ENCODE measurements at places on chromosomes 4 and X.

- no peak for DNase-seq
Observed at GRCh38 chrX:13891377-13892140, 74.7 kb upstream of the GPM6B start.

DNA sequence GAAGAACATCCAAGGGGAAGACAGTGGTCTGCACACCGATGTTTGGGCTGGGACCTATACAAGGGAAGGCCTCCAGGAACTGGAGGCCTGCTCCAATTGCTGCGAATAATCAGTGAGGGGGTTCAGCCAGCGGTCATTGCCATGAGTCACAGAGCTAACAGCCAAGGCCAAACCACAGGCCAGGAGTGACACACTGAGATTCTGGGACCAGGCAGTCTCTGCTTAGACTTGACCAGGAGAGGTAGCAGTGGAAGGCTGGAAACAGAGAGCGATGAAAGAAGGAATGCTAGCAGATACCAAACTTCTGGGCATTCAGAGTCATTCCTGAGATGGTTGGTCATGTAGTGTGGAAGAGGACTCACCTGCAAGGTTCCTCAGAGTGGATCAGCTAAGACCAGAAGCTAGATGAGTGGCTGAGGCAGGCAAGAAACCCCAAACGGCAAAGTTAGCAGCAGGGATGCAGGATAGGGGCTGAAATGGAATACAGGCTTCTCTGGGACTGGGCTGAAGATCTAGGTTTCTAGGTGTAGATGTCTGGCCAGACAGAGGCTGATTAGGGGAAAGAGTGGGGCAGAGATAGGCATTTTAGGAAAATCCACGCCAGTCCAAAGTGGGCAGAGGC, 54.7 kb downstream of the CNGA2 start:
- DNase-seq: no peak

DNA sequence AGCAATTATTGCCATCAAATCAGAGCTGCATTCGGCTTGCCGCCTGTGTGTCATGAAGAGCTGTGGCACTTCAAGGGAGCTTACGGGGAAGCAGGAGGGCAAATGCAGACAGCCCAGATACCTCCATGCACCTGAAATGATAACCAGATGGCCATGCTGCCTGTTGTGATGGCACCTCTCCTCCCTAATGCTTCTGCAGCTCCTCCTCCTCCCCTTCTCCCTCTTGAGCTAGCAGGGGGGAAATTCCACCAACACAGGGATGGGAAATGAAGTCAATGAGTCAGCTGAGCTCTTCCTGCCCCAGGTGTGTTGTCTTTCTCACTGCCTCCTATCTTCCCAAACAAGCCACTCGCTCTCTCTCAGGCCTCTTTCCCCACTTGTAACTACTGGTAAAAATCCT, 565.0 kb downstream of the BCOR start:
- DNase-seq: no peak

DNA sequence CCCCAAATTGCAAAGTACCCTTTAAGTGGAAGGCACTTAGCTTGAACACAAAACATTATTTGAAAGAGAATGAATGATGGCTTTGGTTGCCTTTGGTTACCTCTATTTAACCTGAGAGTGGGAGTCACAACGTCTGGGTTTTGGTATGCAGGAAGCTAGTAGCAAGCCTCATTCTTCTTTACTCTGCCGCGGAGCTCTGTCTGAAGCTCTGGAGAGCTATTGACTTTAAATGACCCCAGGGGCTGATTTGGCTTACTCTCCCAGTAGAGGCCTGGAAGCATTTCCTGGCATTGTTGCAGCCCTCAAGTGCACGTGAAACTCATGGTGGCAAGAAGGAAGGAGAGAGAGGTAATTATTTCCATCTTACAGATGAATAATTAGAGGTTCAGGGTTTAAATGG, 81.8 kb upstream of the MAGEA4 start:
- no peak for DNase-seq

- DNase-seq: no peak
Observed at GRCh38 chr4:40769266-40769665, 19.5 kb downstream of the NSUN7 start.

GRCh38 chr4:86846921-86847320, 2.3 kb downstream of the SLC10A6 start:
- no peak for DNase-seq

GRCh38 chr4:7160439-7160838, 31.9 kb upstream of the SORCS2 start:
- DNase-seq: no peak

GRCh38 chrX:11887175-11887574, 129.1 kb downstream of the MSL3 start:
- no peak for DNase-seq

GRCh38 chrX:9370893-9371292, 94.0 kb upstream of the TBL1X start:
- DNase-seq: no peak

DNA sequence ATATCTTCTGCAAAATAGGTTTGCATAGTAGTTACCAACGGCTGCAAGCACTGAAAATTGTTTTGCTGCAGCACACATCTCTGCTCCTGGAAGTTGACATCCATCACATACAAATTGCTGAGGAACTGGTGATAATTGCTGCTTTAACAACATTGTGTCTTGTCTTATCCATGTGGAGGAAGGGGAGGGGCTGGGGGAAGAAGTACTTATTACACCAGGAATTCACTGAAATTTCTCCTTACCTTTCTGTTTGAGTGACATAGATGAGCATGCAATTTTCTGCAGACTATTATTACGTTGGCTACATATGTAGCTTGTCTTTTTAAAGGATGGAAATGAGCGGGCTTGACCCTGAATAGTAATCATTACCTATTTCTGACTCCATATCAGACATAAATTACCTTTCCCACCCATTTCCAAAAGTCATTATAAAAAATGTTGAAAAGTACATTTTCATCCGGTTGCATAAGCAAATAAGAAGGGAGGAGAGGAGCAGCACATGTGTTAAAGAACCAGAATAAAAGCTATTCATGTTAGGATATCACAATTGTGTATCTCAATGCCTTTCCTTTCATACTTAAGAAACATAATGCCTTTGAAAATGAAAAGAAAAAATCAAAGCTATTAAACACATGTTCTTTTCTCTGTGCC, 1905.6 kb downstream of the PCDH7 start:
- DNase-seq: no peak

DNA sequence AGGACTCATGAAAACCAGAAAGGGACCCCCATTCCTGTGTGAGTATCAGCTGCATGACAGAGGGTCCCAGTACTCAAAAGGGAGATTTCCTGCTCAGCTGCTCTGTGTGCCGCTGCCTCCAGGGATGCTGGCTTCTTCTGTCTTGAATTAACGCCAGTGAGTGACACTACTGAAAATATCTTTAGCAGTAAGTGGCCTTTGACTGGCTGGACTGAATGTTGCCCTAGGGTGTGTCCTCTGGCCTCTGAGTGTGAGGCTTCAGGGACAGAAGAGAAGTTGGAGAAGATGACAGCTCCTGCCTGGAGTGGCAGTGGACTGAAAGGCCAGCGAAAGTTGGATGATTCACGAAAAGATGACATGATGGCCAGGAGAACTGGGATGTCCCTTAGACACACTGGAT, 95.4 kb downstream of the LIMCH1 start:
- no peak for DNase-seq

DNA sequence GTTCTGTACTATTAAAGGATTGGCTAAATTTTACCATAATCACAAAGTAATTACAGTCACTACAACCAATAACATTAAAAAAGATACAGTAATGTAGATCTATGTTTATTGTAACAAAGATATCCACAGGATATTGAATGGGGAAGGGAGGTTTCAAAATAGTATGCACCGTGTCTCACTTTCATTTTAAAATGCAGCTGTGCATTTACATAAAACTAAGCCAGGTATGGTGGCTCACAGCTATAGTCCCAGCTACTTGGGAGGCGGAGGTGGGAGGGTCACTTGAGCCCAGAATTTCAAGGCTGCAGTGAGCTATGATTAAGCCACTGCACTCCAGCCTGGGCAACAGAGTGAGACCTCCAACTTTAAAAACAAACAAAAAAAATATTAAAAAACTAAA, 8.5 kb downstream of the SRP72 start:
- no peak for DNase-seq

DNA sequence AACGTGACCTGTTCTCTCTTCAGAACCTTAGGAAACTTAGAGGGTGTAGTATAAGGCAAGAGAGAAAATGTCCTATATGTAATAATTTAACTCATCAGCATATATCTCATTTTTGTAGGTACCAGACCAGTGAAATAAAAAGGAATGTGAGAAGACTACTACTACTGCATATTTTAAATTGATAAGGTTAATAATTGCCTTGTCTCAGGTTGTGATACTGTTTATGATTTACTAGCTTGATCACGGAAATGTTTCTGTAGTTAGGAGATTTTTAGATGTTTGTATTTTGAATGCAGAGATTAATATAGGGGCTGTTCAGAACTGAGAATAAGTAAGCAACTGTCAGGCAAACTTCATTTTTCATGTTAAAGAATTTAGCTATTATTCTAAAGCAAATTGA, 1563.4 kb downstream of the C4orf33 start:
- DNase-seq: no peak

- no peak for DNase-seq
Observed at GRCh38 chrX:3521396-3521795, 174.9 kb upstream of the MXRA5 start.

DNA sequence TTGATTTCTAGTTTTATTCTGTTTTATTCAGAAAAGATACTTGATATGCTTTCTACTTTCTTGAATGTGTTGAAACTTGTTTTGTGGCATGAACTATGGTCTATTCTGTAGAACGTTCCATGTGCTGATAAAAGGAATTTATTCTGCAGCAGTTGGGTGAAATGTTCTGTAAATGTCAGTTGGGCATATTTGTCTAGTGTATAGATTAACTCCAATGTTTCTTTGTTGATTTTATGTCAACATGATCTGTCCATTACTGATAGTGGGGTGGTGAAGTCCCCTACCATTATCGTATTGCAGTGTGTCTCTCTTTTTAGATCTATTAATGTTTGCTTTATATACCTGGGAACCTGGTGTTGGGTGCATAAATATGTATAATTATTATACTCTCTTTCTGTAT, 55.5 kb downstream of the CEP135 start:
- no peak for DNase-seq

GRCh38 chr4:85637778-85638177, 162.8 kb downstream of the ARHGAP24 start:
- DNase-seq: no peak

GRCh38 chr4:47819178-47819577, 18.7 kb downstream of the CORIN start:
- DNase-seq: no peak

GRCh38 chr4:72430050-72430449, 139.0 kb downstream of the ADAMTS3 start:
- DNase-seq: no peak

DNA sequence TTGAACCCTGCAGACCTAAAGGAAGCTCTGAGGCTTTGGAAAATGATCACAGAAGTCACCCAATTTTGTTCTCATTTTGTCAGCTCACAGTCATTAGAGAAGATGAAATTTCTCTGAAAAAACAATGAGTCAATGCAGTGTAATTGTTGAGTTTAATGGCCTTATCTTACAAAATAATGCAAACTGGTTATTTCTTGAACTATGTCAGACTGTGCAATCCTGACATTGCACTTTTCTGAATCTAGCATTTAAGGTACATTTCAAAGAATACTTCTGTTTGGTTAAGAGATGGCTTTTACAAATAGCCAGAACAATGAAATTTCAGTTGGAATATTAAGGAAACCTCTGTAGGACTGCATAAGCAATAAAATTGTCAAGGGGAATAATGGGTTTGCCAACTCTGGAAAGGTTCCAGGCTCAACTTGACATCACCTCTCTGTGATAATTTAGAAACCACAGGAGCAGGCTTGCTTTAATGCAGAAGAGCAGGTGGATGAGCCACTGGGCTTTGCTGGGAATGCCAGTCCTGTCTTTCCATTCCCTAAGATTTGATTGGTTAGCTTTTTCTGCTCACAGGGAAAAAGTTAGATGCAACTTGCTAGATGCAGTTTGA, 222.8 kb downstream of the FRMPD4 start:
- DNase-seq: no peak

- no peak for DNase-seq
Observed at GRCh38 chrX:101918751-101919150, 13.1 kb downstream of the ZMAT1 start.

Measured in activated T-cell treated with anti-CD3 and anti-CD28 coated beads for 4 hours (primary cell).